ENCODE measurements at places on chromosomes 16 and 17. TPM values are rescaled to one million over a fixed set of nuclear protein-coding genes. Genes with fewer than 3 reads are reported as not detected.

The DHODH gene
- 12.5 TPM for polyA plus RNA-seq

The DNASE1L2 gene
- not detected for polyA plus RNA-seq

The MEIOC gene
- polyA plus RNA-seq = 0.17 TPM

The TAOK2 gene
- polyA plus RNA-seq = 2.6 TPM

The PPP1R27 gene
- not detected for polyA plus RNA-seq

The SPNS2 gene
- polyA plus RNA-seq = 0.63 TPM

The LUC7L gene
- polyA plus RNA-seq = 11.9 TPM

The KCNJ18 gene
- not detected for polyA plus RNA-seq

The TBX21 gene
- 0.42 TPM for polyA plus RNA-seq

Measured in naive thymus-derived CD8-positive, alpha-beta T cell (primary cell).